ENCODE measurements at places on chromosomes 5 and 9.

- DNase-seq, result no peak
Observed at GRCh38 chr9:36025746-36026145, 11.0 kb upstream of the RECK start.

GRCh38 chr9:91034521-91034920 is 232.9 kb downstream of the SYK start:
- DNase-seq, result no peak

DNA sequence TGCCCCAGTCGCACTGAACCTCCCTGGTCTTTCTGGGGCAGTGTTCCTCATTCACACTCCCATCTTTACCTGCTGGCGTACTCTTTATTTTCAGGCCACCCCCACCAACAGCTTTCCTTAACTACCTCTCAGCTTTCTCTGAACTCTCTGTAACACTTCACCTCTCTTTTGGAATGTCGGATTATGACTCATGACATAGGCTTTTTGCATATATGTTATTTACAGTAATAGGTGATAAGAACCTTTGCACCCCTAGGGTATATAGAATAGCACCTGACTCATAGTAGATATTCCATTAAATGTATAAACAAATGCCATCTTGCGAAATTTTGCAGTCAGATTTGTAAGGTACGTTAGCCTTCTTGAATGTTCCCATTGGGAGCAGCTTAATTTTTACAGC is 52.9 kb upstream of the MIER3 start:
- DNase-seq, result no peak

DNA sequence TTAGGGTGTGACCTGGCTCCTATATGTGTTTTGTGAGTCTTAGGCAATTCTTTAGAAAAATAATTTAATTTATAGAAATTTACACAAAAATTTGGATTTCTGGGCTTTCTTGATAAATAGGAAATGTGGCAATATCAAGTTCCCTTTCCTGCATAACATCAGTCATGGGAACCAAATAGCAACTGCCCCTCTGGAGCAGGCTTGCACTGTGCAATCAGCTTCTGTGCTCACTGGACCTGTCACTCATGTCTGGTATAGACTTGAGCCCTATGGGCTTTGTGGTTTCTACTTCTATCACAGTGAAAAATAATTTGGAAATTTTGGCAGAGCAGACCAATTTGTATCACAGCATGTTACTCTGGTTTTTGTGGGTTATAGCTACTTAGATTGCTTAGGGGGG is 131.7 kb downstream of the ADGRV1 start:
- DNase-seq, result no peak

DNA sequence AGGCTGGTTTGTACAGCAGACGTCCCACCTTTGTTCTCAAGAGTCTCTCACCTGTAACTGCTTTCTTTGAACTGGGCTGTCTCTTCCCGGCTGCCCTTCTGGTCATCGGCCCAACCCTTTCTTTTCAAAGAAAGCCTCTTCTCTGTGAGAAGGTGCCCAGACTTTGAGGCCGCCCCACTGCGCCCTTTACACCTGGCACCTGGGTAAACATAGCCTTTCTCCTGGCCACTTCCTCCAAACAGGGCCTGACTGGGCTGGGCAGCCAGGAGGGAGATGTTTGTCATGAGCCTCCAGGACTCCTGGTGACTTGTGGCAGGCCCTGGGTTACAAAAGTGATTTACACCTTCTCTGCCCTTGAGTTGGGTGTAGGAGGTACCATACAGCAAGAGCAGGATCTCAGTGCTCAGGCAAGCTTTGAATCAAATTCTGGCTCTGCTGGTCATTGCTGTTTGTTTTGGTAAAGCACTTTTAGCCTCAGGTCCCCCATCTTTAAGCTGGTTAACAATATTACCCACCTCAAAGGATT is 127.2 kb upstream of the CXCL14 start:
- DNase-seq, result no peak

DNA sequence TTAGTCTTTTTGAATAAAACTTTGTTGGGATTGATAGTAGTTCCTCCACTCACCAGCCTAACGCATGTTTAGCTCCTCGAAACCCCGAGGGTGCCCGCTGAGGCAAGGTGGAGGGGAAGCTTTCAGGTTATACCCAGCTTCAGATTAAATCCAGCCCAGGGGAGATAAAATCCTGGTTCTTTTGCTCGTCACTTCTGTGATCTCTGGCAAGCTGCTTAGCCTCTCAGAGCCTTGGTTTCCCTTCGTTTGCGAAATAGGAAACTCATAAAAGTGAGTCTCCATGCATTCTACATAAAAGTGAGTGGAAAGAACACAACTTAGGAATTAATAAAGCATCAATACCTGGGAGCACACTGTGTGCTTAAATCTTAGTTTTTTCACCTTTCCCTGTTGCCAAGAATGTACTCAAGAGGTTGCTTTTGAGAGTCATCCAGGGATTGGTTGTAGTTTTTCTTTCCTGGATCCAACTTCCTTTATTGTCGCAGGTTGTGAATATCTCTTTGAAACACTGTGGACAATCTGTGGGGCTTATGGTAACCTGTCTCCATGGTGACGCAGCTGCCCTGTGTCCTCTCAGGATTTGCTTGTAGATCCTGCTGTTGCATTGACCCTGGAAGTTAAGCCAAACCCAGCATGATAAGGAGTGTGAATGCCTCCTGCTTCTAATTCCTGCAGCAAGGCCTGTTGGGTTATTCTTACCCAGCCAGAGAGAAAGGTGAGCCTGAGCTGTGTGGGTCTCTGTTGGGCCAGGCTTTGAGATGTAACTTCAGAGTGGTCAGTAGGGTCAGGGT is 2.0 kb downstream of the GALNT12 start:
- no peak for DNase-seq

DNA sequence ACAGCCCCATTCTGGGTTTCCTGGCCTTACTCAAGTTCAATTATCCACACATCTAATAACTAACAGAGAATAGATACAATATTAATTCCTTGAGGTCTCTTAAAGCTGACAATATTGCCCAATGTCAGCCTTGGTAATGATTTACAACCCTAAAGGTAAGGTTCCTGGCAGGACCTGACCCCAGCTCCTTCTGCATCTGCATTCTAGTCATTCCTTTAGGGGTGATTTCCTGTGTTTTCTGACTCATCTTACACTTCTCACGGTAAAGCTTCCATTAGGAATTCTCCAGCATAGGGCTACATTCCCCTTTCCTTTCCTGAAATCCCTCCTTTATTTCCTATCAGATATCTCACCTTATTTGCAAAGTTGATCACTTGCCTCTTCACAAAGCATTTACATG is 9.3 kb downstream of the HAVCR1 start:
- DNase-seq, result no peak

- DNase-seq, result no peak
Observed at GRCh38 chr9:89920131-89920530, 315.3 kb downstream of the GADD45G start.

- peak; percentile 33 for DNase-seq
Observed at GRCh38 chr5:91383956-91384300, 811 bp upstream of the ARRDC3 start.
